Frontal cortex (tissue), 4 donors: ENCODE measurements at places on chromosomes 1 and 21.
A peak's percentile ranks its signal among the peaks of the same experiment; 100 is the strongest.

DNA sequence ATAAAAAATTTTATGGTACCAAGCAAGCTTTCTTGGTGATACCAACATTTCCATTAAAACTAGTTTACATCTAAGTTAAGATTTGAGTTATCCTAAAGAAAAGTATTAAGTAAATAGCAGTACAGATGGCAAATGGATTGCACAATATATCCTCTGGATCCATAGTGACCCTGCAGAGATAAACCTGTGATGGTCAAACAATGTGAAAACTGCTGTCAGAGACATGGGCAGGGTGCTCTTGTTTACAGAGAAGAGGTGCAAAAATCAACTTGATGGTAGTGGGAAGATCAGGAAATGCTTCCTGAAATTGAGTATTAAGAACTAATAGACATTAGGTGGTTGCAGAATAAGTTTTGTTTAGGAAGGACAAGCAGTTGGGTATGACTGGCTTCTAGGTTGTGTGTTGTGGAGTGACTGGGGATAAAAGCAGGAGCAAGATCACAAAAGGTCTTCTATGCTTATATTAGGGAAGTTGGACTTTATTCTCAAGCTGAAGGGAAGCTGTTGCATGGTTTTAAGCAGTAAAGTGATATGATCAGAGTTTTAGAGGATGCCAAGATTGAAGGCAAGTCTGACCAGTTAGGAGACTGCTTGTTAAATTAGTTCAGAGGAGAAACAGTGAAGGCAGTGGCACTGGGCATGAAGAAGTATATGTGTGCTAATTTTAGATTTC is 9.9 kb downstream of the TTC3 start:
- no peak for DNase-seq

GRCh38 chr1:21586846-21587601 is 77.8 kb downstream of the ALPL start:
- DNase-seq = no peak

DNA sequence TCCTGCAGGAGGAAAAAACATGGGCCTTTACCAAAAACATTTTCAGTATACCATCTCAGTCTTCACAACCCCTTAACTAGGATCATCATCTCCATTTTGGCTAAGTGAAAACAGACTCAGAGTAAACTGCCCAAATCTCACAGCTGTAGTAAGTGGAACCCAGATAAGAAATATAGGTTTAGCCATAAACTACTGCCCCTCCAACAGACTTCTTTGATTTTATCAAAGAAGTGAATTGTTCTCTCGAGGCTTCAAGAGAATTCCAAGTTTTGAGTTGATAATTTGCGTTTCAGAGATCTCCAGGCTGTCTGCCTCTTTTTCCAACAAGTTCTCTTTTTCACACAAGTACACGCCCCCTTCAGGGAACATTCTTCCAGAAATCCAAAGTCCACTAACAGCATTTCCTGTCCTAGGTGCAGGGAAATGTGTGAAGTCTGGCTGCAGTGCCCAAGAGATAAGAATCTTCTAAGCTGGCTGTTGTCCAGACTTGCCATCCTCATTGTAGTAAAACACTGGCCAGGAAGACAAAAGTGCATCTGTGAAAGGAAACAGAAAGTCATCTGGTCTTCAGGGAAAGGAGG is 30.8 kb downstream of the RNF19B start:
- DNase-seq = no peak

- DNase-seq = no peak
These were observed 188.8 kb downstream of the PRDM16 start for GRCh38 chr1:3257788-3258187.

- DNase-seq = no peak
These were observed 17.1 kb upstream of the EDN2 start for GRCh38 chr1:41501581-41501980.

DNA sequence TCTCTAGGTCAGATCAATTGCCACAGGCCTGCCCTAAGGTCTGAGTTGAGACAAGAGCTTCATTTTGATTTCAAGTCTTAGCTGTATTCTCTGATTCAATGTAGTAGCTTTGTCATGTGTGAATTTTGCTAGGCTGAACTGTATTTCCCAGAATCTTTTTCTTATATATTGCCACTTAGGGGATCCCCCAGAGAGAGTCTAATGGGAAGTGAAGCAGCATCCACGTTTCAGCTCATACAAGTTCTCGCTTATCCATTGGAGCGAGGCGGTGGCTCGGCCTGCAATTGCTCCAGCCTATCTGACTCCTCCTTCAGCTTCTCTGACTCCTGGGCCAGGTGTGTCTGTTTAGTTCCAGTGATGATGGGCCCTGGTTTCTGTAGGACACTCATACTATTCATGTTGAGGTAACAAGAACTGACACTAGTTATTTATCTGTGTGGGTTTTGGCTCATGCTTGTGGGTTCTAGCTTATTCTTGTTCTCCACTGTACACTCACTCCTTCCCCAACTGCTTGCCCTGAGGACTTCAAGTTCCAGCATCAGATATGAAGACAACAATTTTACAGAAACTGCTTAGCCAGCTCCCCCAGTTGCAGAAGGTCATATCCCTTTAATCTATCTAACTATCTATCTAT is 48.2 kb downstream of the TBX19 start:
- DNase-seq = no peak

GRCh38 chr1:116868385-116868784 is 41.3 kb upstream of the PTGFRN start:
- no peak for DNase-seq

- DNase-seq = no peak
These were observed 2.6 kb upstream of the SAMD13 start for GRCh38 chr1:84298684-84299535.

DNA sequence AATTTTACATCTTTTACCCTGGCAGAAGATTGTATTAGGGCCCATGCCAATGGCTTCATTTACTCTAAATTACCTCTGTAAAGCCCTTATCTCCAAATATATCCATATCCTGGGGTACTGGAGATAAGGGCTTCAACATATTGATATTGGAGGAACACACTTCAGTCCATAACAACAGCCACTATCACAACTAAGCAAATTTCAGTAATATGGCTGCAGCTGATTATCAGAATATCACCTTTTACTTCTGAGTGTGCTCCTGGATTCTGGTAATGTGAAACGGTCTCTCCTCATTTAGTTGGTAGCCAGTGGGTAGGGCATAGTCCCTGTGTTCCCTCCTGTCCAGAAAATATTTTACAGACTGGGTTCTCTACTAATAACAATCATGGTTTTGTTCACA is 53.3 kb downstream of the IVNS1ABP start:
- DNase-seq = no peak

- no peak for DNase-seq
These were observed 16.7 kb downstream of the INAVA start for GRCh38 chr1:200911361-200911760.

DNA sequence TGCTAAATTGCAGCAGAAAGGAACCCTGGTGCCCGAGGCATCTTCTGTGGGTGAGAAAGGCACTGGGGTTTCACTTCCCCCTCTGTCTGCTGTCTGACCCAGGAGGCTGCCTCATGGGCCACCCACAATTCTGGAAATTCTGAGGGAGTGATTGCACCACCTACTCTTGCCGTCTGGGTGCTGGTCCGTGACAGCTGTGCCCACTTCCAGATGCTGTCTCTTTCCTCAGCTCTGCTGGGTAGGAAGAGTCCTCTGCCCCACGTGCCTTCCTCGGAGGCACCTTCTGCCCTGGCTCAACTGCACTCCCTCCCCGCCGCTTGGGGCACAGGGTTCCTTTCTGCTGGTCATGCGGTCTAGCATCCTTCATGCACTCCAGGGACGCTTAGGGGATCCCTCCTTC is 96.3 kb downstream of the ARHGEF10L start:
- no peak for DNase-seq

- no peak for DNase-seq
These were observed 1.7 kb downstream of the TRPM2 start for GRCh38 chr21:44354775-44355771.

GRCh38 chr1:232684371-232685105 is 54.6 kb upstream of the SIPA1L2 start:
- DNase-seq = no peak

- DNase-seq = no peak
These were observed 59.0 kb upstream of the CD1D start for GRCh38 chr1:158121604-158122254.

DNA sequence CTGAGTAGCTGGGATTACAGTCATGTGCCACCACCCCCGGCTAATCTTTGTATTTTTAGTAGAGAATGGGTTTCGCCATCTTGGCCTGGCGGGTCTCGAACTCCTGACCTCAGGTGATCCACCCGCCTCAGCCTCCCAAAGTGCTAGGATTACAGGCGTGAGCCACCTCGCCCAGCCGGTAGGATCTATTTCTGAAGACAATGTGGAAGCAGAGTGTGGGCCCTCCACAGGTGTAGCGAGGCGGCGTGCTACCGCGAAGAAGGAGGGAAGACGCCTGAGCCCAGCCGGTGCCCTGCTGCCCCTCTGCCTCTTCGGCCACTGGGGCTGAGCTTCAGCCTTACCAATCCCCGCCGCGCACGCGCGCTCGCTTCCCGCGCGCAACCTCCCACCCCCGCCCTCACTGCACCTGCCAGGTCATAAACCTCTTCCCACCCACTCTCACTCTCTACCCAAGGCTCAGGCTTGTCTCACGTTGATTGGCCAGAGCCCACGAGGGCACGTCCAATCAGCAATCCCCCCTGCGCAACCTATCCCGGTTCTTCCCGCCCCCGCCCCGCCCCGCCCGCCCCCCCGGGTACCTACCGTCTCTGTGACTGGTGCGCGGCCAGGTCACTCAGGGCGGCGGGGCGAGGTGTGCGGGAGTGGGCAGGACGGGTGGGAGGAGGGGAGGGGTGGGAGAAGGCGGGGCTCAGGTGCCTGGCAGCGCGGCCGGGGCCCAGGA is 409 bp upstream of the HOOK1 start:
- DNase-seq = peak; percentile 67

GRCh38 chr1:209364716-209365115 is 218.8 kb upstream of the CAMK1G start:
- no peak for DNase-seq

GRCh38 chr1:167059045-167059808 is 30.9 kb downstream of the GPA33 start:
- peak; percentile 57 for DNase-seq

- peak; percentile 71 for DNase-seq
These were observed 32.5 kb downstream of the PEX14 start for GRCh38 chr1:10507111-10507879.

- no peak for DNase-seq
These were observed 20.6 kb upstream of the ELOA start for GRCh38 chr1:23722652-23723051.

GRCh38 chr1:29828526-29829447 is 592.5 kb downstream of the PTPRU start:
- no peak for DNase-seq

DNA sequence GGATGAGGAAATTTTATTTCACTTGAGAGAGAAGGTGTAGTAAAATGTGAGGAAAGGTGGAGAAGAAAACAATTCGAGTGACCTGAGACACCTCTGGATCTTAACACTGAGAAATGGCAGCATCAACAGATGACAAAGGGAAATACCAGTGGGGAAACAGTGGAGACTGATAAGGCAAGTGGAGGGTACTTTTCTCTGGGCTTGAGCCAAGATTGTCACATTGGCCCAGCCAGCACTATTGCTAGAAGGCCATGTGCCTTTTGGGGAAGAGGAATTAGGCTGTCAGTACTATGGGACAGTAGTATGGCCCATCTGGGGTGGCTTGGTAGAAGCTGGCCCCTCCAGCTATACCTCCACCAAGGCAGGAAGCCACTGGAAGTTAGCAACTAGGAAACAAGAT is 8.4 kb downstream of the SYPL2 start:
- DNase-seq = peak; percentile 1

DNA sequence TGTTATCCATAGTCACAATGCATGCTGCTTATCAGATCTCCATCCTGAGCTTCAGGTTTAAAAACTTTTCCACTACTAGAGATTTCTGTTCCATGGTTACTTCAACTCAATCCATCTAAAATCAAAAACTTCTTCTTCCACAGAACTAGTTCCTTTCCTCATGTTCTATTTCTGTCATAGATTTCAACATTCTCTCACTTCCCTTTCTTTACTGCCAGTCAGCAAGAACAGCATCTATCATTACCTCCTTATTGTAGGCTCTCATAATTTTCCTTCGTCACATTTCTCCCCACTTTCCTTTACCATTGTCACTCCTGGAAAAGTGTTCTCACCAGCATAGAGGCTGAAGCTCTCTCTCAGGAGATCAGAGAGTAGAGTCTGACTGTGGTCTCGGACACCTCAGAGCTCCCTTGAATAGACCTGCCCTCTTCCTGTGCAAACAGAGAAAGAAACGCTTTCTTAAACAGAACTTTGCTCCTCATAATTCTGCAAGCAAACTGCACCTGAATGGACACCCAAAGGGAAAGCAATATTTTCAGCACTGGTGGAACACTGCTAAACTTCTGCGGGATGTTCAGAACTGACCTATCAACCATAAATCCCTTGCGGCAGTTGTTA is 48.7 kb upstream of the KIRREL1 start:
- no peak for DNase-seq

- no peak for DNase-seq
These were observed 404.7 kb downstream of the LMO4 start for GRCh38 chr1:87733386-87733785.

DNA sequence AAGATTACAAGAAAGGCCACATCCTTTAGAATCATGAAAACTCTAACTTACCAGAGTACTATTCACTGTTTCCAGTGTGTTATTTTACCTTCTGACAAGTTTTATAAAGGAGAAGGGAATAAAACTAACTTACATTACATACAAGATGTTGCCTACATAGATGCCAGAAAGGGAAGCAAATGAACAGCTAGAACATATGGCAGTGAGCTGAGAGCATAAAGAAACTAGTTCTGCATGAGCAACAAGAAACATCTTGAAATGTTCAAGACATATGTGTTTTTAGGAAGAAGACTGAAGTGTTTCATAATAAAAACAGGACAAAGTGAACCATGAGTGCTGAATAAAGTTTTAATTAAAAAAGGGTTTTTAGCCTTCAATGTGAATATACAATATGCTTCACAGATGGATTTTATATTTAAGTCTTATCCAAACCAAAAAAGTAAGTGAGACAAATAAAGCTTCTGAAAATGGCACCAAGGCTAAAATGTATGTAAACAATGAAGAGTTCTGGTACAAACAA is 39.4 kb downstream of the SLC5A9 start:
- no peak for DNase-seq
